ENCODE measurements at places on chromosomes 7 and 10.

- DNase-seq, result no peak
Observed at GRCh38 chr10:113982296-113982695, 61.4 kb upstream of the ADRB1 start.

GRCh38 chr10:128609460-128609859 is 483.2 kb upstream of the MKI67 start:
- DNase-seq, result no peak

- peak; percentile 73 for DNase-seq
Observed at GRCh38 chr7:129853661-129854268, 99.0 kb downstream of the UBE2H start.

GRCh38 chr7:16849296-16850148 is 32.3 kb downstream of the AGR3 start:
- no peak for DNase-seq

GRCh38 chr7:46929359-46929758 is 652.6 kb downstream of the TNS3 start:
- no peak for DNase-seq

DNA sequence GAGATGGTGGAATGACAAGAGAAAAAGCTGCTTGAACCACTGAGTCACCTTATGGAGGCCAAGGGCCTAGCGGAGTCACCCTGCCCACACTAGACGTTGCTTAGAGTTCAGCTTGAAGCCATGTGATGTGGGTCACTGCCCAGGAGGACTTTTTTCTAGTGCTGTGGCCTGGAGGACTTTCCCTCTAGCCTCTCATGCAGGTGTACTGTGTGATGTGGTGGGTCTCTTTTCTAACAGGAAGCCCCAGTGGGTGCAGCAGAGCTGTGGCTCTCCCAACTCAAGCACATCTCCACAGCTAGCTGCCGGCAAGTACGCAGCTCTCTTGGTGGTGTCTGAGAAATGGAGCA is 13.6 kb downstream of the POR start:
- DNase-seq, result no peak

GRCh38 chr7:33243319-33243881 is 114.0 kb downstream of the BBS9 start:
- DNase-seq, result peak; percentile 69

DNA sequence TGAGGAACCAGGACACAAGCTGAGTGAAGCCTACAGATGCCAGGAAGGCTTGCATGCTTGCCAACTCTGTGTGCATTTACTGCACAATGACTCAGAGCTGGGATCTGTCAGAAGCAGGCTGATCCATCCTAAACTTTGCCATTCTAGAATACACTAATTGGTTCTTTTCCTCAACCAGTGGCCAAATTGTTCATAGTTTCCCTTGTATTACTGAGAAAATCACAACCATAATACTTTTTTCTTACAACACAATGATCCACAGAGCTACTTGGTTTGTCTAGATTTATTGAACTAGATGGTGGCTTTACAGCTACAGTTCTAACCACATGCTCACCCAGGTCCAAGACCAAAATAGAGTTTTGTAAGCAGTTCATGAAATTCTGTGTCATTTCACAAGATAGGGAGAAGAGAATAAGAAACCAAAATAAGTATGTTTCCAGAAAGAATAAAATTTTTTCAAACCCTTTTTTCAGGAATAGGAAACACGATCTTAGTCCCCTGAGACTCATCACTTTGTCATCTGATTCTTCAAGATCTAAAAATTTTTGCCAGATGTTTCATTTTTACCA is 21.0 kb upstream of the LRRC17 start:
- peak; percentile 94 for DNase-seq

DNA sequence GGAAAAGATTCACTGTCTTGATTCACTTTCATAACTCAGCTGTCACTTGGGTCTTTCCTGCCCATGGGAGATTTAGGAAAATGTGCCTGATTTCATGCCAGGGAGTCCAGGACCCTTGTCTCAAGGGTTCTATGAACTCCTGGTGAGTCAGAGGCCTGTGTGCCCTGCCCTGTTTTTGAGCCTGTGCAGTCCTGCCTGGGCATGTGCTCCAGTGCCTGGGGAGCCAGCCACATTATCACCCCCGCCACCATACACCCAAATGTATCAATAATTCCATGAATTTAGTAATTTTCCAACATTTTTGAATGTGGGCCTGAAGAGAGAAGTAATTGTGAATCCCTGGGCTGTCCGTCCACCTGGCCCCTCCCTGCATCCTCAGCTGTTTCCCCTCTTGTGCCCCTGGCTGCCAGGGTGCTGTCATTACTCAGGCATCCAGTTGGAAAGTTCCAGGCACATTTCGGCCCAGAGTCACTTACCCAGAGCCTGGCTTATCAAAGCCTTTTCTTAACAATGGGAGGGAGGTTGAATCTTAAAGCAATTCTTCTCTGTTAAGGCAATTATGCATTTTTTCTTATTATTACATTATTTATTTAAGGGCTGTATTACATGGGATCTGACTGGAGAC is 287.8 kb upstream of the CDC14C start:
- no peak for DNase-seq

DNA sequence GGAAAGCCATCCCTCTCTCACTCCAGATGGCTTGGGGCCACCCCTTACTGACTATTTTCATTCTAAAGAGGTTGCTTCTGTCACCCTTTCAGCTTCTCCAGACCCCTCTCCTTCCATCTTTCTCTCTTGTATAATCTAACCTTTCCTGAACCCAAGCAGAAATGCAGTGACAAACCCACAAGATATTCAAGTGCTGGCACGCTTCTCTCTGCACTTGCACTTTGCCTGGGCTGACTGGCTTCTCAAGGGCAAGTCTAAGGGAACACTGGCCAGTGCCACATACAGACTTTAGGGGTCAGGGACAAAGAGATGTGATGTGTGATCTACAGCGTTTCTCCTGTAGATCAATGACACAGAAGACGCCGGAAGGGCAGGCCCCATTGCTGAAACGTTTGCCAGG is 150.4 kb upstream of the LANCL2 start:
- DNase-seq, result no peak

DNA sequence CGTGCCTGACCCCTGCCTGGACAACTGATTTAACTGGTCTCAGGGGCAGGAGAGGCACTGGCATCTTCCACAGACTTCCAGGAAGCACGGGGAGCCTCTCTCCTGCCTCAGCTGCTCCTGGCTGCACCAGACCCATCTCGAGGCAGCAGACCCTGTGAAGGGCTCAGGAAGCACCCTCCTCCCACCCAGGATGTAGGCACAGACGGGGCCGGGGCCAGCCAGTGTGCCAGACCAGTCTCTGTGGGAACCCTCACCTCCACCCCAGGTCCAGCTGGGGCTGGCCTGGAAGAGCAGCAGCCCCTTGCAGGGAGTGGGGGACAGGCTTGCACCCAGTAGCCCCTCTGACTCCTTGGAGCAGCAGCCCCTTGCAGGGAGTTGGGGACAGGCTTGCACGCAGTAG is 56.3 kb downstream of the RASGEF1A start:
- DNase-seq, result no peak

- DNase-seq, result peak; percentile 14
Observed at GRCh38 chr10:110209926-110210673, 2.7 kb downstream of the MXI1 start.
